ENCODE measurements at places on chromosomes 3 and 15.
A peak's percentile ranks its signal among the peaks of the same experiment; 100 is the strongest.

DNA sequence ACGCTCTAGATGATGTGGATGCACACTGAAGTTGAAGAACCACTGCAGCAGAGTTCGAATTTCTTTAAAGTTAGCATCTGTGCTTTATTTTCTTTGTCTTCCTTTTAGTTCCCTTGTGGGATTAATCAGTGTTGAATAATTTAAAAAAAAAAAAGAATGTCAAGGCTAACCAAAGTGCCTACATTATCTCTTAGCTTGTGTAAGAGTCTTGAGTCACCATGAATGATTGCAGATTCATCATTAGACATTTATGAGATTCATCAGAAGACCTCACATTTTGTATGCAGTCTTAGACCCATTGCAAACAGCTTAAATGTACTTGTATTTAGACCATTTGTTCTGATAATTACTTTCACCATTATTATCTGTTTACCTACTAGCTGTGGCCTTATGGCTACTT lies 182.2 kb downstream of the FNDC3B start:
- DNase-seq: no peak

- no peak for DNase-seq
These were observed 1.5 kb downstream of the MEGF11 start for GRCh38 chr15:66251790-66252684.

DNA sequence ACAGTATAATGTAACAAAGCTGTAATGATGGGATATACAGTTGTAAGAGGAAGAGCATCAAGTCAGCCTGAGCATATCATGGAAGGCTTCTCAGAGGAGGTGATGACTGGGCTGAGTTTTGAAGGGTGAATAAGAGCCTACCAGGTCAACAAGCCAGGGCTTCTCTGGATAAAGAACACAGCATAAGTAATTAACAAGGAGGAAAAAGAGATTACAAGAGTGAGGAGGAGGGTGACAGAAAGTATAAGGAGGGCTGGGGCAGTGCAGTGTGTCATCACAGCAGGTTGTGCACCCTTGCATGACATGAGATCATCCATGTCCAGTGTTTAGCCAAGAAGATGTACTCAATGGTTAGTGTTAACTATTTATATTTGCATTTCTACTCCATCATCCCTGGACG lies 16.9 kb upstream of the SPATA12 start:
- DNase-seq: no peak

DNA sequence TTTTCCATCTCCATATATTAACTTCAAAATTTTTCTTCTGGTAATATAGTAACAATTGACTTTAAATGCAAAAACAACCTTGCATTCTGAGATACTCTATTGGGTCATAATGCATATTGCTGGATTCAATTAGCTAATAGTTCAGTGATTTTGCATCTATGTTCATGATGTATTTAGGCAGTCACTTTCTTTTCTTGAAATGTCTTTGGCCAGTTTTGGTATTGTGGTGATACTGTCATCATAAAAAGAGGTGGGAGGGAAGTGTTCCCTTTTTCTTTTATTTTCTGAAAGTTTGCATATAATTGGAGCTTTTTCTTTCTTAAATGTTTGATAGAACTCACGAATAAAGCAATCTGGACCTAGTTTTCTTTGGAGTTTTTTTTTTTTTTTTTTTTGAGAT lies 67.4 kb upstream of the ZNF148 start:
- DNase-seq: no peak

DNA sequence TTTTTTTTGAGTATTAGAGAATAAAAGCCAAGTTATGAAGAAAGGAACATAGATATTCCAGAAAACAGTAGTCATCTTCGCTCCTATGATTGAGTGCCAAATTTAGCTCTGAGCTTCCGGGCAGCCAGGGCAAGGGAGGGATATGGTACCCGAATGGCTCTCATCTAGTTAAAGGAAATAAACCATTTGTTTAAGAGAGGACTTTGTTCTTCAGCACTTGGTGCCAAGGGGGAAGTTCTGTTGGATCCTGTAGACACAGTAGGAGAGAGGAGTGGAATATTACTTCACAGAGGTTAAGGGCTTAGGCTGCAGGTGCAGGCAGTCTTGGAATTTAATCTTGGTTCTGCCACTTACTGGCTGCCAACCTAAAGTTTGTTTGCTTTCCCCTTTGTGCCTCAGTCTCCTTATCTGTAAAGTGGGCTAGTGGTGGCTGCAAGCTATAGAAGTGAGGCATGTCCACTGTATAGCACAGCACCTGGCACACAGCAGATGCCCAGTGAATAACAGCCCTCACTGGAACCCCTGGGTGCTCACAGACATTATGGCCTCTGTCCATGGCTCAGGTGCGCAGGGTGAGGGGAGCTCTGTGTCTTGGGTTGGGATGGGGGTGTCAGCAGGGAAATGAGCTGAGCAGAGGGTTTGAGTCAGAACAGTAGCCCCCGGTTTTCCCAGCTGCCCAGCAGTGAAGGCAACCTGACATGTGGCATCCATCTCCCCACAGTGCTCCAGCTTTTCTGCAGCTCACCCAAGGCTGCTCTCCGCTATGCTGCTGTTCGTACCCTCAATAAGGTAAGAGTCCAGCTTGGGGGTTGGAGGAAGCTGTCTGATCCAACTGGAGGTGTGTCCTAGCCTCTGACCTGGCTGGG lies 10.4 kb downstream of the COPG1 start:
- no peak for DNase-seq

GRCh38 chr3:26962492-26963360 lies 340.2 kb downstream of the LRRC3B start:
- DNase-seq: no peak

DNA sequence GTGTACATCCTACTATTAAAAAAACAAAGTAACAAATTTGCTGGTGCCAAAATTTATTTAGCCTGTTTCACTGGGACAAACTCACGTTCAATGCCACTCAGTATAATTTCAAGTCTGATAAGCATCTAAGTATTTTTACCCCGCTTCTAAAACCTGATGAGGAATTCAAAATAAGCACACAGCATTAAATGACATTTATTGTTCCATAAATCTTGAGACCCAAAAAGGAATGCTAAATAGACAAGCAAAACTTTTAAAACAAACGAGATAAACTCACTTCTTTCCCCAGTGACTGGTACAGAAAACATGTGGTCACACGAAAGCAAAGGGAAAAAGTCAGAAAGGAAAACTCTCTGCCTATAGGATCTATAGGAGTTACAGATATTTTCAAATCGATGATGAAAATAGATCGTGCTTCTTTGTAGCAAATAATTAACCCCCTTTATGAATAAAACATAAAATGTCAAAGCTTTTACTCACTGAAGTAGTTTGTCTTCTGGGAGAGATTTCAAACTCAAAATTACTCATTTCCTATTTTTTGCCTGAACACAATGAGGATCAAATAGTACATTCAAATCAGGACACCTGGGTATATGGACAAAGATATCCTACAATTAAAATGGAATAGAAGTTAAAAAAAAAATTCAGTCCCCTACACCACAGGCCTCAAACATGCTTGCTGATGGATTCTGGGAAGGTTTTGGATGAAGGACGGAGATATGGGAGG lies 51.7 kb downstream of the UBP1 start:
- no peak for DNase-seq

- no peak for DNase-seq
These were observed 193.7 kb upstream of the P2RY1 start for GRCh38 chr3:152641198-152641597.

- no peak for DNase-seq
These were observed 88.5 kb upstream of the LRRFIP2 start for GRCh38 chr3:37262816-37263393.

DNA sequence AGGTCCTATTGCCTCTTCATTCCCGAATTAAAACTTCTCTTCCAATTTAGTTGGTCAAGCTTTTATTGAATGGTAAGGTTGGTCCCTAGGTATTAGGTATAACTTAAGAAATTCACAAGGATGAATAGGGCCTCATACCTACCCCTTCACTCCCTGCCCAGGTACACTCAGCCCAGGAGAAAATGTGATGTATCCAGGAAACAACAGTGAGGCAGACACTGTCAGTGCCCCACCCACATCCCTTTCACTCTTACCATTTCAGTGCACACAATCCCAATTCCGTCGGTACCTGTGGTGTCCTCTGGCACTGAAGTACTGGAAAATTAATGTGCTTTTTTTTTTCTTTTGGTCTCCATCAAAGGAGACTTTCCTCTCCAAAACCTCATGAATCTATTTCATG lies 10.5 kb upstream of the C3orf49 start:
- no peak for DNase-seq

GRCh38 chr3:111227216-111227615 lies 155.6 kb downstream of the NECTIN3 start:
- DNase-seq: no peak

GRCh38 chr15:50302581-50302980 lies 37.1 kb upstream of the HDC start:
- no peak for DNase-seq

GRCh38 chr15:41990243-41990605 lies 17.9 kb upstream of the EHD4 start:
- no peak for DNase-seq

GRCh38 chr15:49430046-49430445 lies 7.0 kb downstream of the FGF7 start:
- DNase-seq: no peak

GRCh38 chr15:41490355-41490754 lies 3.3 kb upstream of the ITPKA start:
- DNase-seq: peak; percentile 15

- DNase-seq: peak; percentile 90
These were observed 72.5 kb downstream of the OSBPL10 start for GRCh38 chr3:31908391-31909097.

All from NCI-H2029 treated with DMSO at 0.1 percent for 48 hours (cell line).